PC-3 (cell line): ENCODE measurements at places on chromosomes 6 and 20. TPM values are rescaled to one million over a fixed set of nuclear protein-coding genes. Genes with fewer than 3 reads are reported as not detected.

- no peak for DNase-seq
Measured at GRCh38 chr20:34062570-34063482, 49.2 kb downstream of the EIF2S2 start.

GRCh38 chr6:139027620-139028182 lies 844 bp upstream of the ABRACL start:
- no peak for DNase-seq

DNA sequence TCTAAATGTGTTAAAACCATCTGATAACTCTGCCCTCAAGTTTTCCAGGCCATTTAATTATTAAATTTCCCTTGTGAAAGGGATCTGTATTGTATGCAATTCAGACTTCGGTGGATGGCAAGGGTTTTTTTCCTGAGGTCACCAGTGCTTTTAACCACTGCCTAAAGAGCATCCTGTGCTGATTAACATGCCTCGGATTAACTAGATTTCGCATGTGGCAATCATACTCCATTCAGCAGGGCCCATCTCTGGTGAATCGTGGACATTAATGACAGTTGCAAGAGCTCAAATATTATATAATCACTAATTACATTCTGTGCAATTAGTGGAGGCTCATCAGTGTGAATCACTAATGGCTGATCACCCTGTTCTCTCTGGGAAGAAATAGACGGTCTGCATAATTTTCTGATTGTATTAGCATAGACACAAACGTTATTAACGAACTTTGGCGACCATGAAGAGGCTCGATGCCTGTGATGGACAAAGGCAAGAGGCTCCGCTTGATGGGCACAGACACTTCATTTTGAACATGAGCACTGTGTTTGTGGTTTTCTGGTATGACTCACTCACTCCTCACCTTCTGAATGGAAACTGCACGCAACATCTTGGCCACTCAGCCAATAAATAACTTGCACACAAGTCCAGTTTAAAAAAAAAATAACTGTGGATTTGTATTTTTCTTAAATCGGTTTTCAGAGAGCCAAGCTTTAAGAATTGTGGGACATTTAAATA lies 31.4 kb downstream of the LINC00237 start:
- peak; percentile 82 for DNase-seq

GRCh38 chr20:47354714-47355488 lies 1.6 kb downstream of the ZMYND8 start:
- DNase-seq = peak; percentile 70

DNA sequence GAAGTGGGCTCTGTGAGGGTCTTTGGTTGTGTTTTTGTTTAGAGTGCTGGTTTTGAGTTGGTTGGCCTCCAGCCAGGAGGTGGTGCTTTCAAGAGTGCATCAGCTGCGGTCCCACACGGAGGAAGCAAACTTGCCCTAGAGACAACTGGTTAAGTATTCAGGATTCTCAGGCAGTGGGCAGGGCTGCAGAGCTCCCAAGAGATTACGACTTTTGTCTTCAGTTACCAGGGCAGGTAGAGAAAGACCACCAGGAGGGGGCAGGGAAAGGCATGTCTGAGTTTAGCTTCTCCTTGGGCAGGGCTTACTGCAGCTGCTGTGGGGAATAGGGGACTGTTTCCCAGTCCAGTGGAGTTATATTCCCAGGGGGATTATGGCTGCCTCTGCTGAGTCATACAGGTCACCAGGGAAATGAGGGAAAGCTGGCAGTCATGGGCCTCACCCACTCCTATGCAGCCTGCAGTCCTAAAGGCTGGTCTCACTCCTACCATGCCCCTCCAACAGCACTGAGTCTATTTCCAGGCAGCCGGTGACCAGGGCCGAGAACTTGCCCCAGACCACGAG lies 64.3 kb downstream of the TTI1 start:
- DNase-seq = peak; percentile 33

DNA sequence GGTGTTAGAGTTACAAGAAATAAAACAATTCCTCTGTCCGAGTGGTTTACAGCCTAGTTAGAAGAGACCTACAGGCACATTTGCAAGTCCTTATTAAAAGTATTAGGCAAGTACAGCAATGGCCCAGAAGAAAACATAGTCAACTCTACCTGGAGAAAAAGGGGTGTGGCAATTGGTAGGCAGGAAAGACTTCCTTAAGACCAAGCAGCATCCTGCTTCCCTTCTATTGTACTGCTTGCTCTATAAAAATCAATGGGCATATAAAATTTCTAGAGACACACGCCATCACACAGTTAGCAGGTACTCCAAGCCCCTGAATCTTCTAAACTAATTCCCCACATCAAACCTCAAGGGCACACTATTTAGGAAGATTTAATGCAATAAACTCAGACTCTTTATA lies 185.6 kb downstream of the ATXN1 start:
- DNase-seq = peak; percentile 9

DNA sequence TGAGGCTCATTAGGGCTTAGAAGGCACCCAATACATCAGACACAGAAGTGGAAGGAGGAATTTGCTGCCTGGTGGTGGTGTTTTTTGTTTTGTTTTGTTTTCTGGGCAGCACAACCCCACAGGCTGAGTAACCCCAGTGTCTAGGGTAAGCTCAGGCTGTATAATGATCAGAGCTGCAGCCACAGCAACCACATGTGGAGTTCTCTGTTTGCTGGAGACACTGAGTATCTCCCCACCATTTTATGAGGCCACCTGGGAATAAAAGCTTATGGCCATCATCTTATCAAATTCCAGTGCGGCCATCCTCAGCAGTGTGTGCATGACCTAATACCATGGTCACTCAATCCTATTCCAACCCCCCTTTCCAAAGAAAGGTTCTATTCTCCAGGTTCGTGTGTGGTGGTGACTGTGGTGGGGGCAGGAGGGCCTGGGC lies 3.4 kb upstream of the DLL1 start:
- no peak for DNase-seq

The EYS gene
- total RNA-seq = 0.07 TPM in 1 of 2 replicates, not detected in the other

The CALHM5 gene
- total RNA-seq = not detected in 2 replicates

DNA sequence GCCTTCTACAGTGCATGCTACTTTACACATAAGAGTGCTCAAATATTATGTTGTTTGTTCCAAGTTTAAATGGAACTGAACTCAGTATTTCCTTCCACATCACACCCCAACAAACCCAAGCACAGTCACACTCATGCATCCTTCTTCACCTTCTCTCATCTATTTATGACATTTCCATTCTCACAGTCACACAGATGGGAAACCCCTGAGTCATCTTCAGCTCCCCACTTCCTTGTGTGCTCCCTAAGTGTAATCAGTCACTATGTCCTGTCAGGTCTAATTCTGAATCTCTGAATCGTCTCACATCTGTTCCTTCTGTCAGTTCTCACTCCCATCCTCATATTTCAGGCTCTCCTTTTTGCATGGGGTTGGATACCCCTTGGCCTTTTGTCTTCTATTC lies 96.0 kb downstream of the RIMS1 start:
- no peak for DNase-seq

The ERVFRD-1 gene
- total RNA-seq = not detected in 2 replicates

DNA sequence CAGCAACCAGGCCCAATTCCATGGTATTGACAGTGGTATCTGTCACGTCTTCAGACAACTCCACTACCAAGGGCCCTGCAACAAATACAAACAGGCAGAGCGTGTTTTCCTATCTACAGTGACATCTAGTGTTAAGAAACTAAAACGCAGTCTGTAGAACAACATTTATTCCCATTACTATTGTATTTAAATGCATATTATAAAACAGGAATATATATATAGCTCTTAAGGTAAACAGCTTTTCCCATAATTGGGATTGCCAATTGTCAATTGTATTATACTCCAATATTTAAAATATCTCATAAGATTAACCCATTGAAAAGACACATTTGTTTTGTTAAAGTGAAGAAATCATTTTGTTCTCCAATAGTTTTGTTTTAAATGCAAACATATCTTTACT lies 97.2 kb downstream of the KIF16B start:
- peak; percentile 86 for DNase-seq

DNA sequence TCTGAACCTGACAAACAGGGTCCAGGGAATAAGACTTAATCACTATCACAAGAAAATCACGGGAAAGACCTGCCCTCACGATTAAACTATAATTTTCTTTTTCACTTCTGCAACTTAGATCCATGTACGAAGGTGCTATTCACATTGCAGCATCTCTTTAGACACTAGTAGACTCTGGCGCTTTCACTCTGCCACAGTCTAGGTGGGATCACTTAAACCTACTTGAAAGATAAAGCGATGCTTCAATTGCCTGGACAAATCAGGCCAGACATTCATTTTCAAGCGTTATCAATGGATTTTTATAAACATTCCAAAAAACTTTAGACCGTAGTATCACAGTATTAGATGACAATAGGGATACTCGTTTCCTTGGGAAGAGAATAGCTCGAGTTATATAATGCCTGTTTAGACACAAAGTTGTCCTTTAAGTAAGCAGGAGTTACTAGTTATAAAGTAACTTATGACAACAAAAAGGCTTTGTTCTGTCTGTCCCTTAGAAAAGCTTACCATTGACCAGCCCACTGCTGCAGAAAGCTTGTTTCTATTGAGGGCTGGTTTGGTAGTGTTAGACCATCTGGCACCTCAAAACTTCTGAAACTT lies 367.3 kb downstream of the UTRN start:
- no peak for DNase-seq

The PLEKHG1 gene
- total RNA-seq = 1.3 and 1.4 TPM in 2 replicates

GRCh38 chr6:110609101-110609500 lies 132.7 kb upstream of the SLC22A16 start:
- DNase-seq = no peak

GRCh38 chr6:43683708-43684455 lies 3.7 kb downstream of the MRPS18A start:
- no peak for DNase-seq

The CST5 gene
- total RNA-seq = not detected in 2 replicates

DNA sequence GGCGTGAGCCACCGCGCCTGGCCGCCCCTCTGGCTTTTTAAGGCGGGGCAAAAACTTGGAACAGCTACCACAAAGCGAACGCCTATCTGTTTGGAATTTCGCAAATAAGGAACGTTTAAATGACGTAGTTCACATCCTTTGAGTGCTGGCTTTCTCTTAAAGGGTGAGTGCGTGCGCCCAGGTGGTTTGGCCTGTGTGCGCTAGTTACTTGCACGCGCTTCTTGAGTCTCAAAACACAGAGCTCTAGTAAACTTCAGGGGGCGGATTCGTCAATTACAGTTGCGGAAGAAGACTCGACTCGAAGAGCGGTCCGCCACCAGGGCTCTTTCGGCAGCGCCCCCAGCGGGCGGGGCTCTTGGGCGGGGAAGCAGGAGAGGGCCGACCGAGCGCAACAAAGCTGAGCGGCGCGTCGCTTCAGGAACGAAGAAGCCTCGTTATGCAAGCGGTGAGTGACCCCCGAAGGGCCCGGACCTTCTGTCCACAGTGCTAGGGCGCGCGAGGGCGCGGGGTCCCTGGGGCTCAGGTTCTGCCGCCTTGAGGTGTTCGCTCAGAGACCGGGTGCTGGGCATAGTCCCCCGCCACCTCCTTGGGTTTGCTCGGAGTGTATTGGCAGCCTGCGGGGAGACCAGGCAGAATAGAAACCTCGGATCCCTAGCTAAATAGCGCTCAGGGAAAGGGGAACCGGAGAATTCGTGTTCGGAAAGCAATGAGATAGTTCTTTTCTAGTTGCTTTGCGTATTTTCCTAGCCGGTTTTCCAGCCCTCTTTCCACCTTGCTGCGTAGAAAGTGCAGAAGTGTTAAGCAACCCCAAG lies at the start of gene SYCP2L:
Gene SYCP2L (plus strand): TSS at position 362 of the 812 bp plus-strand sequence. CDS start 75 bp downstream, at position 437.
- DNase-seq = no peak

DNA sequence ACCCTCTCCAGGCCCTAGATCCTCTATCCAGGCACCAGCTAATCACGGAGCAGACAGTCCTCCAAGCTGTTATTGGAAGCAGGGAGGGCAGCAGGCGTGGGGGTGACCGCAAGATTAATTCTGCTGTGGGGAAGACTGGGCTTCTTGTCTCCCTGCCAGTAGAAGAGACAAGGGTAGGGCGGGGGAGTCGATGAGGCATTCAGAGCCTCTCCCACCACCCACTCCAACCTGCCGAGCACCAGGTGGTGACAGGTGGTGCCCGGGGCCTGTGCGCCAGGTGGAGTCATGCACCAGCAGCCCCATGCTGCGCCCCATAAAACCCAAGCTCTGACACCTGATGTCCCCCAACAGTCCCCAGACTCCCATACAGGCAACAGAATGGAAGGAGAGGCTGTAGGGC lies 89.6 kb downstream of the CDH22 start:
- DNase-seq = no peak

GRCh38 chr6:50842446-50842845 lies 23.8 kb downstream of the TFAP2B start:
- DNase-seq = no peak

- no peak for DNase-seq
Measured at GRCh38 chr6:1849691-1850090, 240.0 kb downstream of the FOXC1 start.

GRCh38 chr6:151263967-151264366 lies 24.2 kb downstream of the AKAP12 start:
- no peak for DNase-seq

DNA sequence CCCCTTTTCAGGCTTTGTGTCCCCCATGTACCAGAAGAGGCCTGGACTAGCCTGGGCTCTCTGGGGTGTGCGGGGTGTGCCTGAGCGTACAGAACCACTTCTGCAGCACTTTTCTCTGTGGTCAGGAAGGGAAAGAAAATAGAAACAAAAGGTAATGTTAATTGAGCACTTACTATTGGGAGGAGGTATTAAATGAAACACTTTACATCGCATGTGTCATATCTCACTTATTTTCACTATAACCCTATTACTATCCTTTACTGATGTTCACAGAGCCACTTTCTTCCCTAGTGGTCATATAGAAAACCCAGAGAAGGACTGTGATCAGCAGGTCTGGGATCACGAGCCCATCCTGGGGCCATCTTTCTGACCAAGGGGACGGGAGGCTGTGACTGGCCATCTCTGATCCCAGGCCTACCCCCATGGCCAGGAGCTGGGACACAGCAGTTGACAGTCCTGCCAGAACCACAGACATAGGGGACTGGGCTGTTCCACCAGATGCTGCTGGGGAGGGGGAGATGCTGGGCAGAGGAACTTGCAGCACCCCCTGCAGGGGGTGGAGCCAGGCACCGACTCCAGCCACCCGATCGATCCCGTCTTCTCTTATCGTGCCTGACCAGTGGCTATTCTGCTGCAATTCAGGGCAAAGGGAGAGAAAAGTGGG lies 107.6 kb downstream of the VEGFA start:
- no peak for DNase-seq

The IER3 gene
- total RNA-seq = 1,173 and 1,198 TPM in 2 replicates

DNA sequence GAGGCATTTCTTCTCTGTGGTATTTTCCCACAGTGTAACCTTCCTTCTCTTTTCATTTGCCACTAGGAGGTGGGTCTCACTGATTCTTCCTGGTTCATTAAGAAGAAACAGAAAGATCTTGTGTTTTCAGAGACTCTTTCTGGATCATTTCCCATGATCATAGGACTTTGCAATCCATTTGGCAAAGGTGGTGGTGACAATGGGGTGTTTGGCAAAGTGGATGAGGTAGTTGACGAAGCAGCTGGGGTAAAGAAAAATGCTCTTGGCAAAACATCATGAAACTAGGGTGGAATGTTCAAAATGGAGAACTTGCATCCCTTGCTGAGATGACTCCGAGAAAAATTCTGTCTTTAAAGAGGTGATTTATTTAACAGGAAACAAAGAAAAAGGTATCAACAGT lies 50.6 kb downstream of the TRAF3IP2 start:
- no peak for DNase-seq

GRCh38 chr6:86959656-86960055 lies 22.3 kb downstream of the HTR1E start:
- DNase-seq = no peak

- DNase-seq = peak; percentile 35
Measured at GRCh38 chr6:73451223-73452106, 632 bp downstream of the CGAS start.

- DNase-seq = no peak
Measured at GRCh38 chr20:10089871-10090587, 55.2 kb downstream of the ANKEF1 start.
